Activated CD4-positive, alpha-beta T cell treated with anti-CD3 and anti-CD28 coated beads for 24 hours (primary cell): ENCODE measurements at places on chromosomes 12 and 14.

- no peak for DNase-seq
Observed at GRCh38 chr12:131962069-131962468, 12.3 kb downstream of the EP400 start.

GRCh38 chr12:67056329-67056728, 212.8 kb upstream of the CAND1 start:
- DNase-seq: no peak

GRCh38 chr14:99887407-99887806, 94.2 kb downstream of the EML1 start:
- no peak for DNase-seq

DNA sequence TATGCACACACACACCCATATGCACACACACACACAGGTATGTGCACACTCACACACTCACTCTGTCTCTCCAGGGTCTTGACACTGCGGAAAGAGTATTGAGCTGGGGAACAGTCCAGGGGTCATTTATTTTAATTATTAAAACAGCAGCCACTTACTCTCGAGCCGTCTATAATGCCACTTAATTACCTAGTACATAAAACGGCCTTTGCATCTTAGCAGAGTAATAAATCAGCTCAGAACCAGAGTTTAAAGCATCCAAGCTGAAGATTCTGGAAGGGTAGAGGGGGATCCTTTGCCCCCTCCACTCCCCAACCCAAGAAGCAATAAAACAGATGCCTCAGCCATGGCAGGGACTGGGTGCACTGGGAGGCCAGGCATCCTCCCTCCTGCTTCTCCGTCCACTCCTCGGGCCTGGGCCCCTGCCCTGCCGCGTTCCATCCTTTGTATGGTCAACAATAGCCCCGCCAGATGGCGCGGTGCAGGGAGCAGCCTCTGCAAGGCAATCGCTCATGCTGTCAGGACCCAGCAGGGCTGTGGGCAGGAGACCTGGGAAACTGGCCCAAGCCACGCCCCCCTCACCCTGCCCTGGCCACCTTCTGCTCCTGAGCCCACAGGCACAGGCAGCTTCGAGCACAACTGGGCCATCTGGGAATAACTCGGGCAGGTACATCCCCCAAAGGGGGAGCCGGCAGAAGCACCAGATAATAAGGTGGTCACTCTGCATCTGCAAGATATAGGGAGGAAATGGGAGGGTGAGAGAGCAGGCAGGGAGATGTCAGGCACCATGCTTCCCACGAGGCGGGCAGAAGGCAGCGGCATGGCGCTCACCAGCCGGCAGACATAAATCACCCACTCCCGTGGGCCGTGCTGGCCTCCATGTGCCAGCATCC, 40.9 kb downstream of the CCDC85C start:
- no peak for DNase-seq
